ENCODE measurements at places on chromosomes 13 and 19.

DNA sequence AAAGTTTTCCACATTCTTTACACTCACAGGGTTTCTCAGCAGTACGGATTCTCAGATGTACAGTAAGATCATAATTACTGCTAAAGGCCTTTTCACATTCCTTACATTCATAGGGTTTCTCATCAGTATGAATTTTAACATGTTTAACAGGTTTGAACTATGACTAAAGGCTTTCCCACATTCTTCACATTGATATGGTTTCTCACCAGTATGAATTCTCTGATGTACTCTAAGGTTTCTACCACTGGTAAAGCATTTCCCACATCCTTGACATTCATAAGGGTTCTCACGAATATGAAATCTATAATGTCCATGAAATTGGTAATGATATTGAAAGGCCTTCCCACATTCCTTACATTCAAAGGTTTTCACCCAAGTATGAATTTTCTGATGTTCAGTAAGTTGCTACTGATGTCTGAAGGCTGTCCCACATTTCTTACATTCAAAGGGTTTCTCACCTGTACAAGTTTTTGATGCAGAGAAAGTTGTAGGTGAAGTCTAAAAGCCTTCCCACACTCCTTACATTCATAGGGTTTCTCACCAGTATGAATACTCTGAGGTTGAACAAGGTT lies 22.0 kb downstream of the ZNF780B start:
- no peak for DNase-seq

GRCh38 chr13:73704587-73704986 lies 429.6 kb downstream of the KLF12 start:
- DNase-seq: no peak

GRCh38 chr13:81393721-81394120 lies 1052.8 kb upstream of the SPRY2 start:
- no peak for DNase-seq

DNA sequence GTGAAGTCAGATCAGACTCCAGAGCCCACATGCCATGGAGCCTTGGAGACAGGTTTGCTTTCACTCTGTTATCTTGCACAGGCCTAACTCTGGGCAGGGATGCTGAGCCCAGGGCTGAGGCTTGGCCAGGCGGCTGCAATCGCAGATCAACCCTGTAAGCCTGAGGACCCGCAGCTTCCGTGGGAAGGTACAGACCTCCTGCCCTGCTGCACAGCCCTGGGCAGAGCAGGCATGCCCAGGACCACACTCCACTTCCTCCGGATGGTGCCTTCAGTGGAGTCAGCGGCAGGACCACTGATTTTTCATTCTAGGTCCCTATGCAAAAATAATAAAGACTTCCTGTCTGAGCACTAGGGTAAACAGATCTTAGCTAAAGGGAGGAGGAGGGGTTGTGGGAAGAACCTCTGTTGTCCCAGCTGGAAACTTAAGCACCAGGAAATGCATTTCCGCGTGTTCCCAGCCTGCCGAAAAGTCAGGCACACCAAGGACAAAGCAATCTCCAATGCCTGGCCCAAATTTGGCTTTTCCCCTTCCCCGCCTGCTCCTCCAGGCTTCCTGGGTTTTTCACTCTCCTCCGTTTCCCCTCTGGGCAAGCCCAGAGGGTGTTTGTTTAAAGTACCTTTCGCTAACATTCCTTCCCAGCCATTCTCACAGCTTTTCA lies 87.3 kb downstream of the KCTD15 start:
- no peak for DNase-seq

- no peak for DNase-seq
Measured at GRCh38 chr19:50928831-50929230, 17.6 kb upstream of the KLK4 start.
